ENCODE measurements at places on chromosomes 3 and 15. TPM values are rescaled to one million over a fixed set of nuclear protein-coding genes. Genes with fewer than 3 reads are reported as not detected.

The EFCC1 gene
- 11.5 TPM for total RNA-seq

The CHDH gene
- total RNA-seq = under 0.01 TPM

The ALDH1A2 gene
- 34.5 TPM for total RNA-seq

DNA sequence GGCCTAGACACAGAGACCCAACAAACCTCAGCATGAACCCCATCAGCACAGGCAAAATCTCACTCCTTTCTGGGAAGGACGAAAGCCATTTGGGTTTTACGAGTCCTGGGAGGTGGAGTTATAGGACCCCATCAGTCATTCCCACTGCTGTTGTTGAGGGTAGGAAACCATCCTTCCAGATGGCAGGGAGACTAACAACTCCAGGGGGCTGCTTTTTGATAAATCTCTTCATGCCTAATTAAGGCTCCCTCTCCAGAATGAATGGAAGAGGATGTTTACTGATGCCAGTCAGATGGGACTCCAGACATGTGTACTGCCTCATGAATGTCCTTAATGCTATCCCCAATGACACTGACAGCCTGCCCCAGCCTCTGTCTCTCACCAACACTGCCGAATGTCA, 75.3 kb downstream of the ST8SIA2 start:
- DNase-seq = no peak

DNA sequence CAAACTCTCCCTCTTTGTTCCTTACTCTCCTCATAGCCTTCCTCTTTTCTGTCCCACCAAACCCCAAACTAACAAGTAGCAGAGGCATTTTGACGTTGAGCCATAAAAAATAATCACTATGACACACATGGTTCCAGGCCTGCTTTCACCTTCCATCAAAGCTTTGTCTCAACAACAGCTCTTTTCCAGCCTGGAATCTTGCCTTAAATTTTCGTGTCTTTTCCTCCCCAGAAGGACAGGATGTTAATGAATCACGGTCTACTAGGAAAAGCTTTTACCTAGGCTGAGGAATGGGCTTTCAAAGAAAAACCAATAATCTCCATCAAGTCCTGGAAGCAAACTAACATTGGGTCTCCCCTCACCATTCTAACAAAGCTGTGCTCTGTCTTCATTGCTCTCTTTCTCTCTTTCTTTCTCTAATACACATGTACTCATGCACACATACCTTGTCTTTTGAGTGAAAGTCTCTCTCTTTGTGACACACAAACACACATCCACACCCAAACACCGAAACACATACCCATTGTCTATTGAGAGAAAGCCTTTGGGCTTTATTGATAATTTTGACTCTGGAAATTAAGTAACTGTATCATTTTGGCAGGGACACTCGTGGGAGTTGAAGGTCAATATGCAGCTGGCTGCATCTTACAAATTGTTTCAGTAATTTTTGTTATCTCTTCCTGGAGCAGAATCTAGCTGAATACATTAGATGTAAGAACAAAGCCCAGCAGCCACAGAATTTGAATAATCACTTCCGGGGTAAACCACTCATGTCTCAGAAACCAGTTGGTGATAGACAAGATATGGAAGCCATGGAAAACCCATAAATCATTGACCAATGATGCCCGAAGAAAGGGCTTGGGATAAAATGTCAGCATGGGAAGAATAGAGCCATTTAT, 107.4 kb upstream of the SLC4A7 start:
- peak; percentile 82 for DNase-seq

GRCh38 chr3:118526758-118527513, 507.7 kb downstream of the IGSF11 start:
- DNase-seq = no peak

GRCh38 chr15:43406189-43406588, 35.3 kb downstream of the TUBGCP4 start:
- DNase-seq = peak; percentile 1

DNA sequence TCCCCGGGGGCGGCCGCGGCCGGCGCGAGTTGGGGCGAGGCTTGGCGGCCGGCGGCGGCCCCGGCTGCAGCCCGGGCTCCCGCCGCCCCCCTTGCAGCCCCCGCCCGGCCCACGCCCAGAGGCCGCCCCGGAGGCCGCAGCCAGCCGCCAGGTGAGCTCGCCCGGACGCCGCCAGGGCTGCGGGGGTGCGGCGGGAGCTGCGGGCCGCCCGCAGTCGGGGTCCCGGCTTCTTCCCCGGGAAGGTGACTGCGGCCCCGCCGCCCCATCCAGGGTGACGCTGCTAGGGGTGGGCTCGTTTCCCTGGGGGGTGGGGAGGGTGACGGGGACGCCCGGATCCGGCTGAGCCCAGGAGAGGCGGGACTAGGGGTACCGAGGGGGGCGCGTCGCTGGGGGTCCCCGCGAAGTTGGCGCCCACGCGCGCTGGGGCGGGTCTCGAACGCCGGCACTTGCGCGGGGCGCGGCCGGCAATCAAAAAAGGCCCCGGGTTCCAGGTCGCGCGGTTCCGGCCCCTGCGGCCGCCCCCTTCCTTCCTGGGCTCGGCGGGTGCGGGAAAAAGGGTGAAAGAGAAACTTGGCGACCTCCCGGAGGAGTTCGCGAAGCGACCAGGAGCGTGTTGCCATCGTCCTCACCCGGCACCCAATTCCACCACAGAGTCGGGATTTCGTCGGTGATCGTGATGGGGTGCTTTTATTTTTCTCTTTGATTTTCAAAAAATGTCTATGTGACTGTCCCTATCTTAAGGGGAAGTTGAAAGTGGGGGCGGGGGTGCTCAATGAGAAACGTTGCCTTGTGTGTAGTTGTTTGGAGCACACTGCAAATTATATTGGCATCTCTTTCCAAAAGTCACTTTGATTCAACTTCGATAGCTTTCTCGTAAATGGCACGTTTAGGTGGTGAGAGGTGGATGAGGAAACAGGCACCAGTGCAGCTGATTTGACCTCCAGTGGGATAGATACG, 619 bp downstream of the ATXN7 start:
- DNase-seq = peak; percentile 37

DNA sequence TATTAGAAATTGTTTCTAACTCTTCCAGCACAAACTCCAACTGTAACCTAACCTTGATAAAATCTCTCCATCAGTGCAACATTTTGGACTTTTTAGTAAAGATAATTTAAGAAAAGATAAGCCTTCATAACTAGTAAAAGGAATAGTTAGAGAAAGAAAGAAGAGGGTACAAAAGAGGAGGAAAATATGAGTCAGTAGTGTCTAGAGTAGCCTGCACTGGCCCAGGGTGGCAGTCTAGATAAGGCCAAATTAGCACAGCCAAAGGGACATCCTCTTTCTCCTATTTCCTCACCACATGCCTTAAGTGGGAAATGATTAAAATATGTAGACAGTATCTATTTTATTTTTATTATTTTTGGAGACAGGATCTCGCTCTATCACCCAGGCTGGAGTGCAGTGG, 3.7 kb downstream of the PROS1 start:
- no peak for DNase-seq

DNA sequence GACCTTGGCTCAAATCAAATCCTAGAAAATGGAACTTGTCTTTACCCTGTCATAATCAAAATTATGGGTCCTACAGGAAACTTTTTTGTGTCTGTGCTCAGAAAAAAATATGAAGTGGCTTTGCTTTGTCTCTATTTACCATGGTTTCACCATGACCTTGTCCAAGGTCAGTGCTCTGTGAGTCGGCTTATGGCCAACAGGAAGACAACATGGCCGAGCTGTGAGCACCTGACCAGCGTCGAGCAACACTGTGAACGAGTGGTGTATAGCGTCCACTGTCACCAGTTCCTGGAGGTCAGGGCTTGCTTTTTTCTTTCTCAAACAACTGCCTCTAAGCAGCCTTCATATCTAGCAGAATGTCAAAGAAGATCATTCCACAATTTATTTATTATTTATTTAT, 67.9 kb downstream of the MYO1E start:
- DNase-seq = peak; percentile 85

DNA sequence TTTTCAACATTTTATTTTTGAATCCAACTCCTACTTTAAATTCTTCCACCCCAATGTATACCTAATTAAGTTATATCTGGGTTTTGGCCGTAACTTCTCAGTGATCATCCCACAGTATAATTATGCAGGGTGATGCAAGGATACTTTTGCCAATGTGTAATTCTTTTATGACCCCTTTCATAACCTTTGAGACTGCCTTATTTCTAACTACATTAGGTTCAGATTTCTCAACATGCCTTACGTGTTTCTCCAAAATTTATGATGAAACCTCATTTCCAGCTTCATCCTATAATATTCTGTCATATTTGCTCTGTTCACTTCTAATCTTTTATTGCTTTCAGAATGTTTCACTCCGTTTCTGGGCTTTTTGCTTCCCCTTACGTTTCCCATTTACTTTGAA, 1229.6 kb upstream of the ALCAM start:
- DNase-seq = no peak

- no peak for DNase-seq
Observed at GRCh38 chr3:69743975-69744906, 5.0 kb downstream of the MITF start.

- no peak for DNase-seq
Observed at GRCh38 chr3:183339461-183340086, 86.5 kb downstream of the B3GNT5 start.

- DNase-seq = no peak
Observed at GRCh38 chr3:11570251-11570650, 73.5 kb downstream of the VGLL4 start.

GRCh38 chr15:70447928-70448698, 315.2 kb downstream of the UACA start:
- no peak for DNase-seq
